ENCODE measurements at places on chromosomes 12 and 14.

DNA sequence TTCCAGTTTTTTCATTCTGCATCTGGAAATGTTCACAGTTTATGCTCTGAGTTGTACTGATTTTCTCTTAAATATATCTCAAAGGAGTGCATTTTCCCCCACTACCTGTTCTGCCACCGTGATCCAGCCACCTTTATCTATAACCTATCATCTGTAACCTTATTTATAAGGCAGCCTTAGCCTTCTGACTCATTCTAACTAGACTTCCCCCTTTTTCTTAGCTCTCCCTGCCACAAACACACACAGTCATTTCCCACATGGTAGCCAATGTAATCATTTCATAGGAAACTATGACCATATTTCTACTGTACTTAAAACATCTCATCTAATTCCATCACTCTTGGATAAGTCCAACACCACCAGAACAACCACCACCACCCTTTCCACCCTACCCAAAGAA, 10.8 kb upstream of the GYS2 start:
- DNase-seq = no peak

- no peak for DNase-seq
Observed at GRCh38 chr12:112017041-112017440, 3.8 kb downstream of the ERP29 start.

- DNase-seq = no peak
Observed at GRCh38 chr14:67762051-67762450, 54.3 kb downstream of the ZFYVE26 start.

GRCh38 chr12:15563663-15564062, 225.5 kb downstream of the EPS8 start:
- no peak for DNase-seq

DNA sequence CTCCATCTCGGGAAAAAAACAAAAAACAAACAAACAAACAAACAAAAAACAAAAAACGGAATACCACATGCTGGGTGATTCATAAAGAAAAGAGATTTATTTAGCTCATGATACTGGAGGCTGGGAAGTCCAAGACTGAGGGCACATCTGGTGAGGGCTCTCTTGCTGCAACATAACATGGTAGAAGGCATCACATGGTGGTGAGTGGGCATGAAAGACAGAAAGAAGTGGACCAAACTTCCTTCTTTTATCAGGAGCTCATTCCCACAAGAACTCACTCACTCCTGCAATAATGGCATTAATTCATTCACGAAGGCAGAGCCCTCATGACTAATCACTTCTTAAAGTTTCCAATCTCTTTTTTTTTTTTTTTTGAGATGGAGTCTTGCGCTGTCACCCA, 8.0 kb upstream of the LGMN start:
- no peak for DNase-seq

GRCh38 chr12:103547376-103547775, 39.7 kb upstream of the STAB2 start:
- no peak for DNase-seq

DNA sequence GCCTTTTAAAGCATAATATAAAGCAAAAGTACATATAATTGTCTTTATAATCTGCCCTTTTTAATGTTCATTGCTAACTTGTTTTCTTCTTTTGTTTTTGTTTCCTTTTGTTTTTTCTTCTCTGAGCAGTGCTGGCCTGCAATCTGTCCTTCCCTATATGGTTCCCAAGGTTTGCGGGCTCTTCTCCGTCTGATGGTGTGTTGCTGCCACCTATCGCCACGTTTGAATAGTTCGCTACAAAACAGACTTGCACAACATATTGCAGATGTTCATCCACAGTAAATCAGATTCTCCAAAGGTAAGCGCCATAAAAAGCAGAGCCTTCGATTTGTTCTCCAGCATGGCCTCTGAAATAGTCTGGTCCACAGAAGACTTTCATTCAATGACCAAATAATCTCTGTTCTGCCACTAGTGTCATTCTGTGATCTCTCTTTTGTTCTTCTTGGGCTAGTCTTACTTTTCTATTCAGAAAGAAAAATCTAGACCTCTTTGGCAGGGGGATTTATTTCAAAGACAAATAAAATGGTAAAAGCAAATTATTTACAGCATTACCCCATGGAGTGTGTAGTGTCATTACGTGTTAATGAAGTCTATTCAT, 33.5 kb downstream of the C12orf50 start:
- DNase-seq = peak; percentile 66

- no peak for DNase-seq
Observed at GRCh38 chr14:69673104-69673503, 61.7 kb downstream of the SUSD6 start.

DNA sequence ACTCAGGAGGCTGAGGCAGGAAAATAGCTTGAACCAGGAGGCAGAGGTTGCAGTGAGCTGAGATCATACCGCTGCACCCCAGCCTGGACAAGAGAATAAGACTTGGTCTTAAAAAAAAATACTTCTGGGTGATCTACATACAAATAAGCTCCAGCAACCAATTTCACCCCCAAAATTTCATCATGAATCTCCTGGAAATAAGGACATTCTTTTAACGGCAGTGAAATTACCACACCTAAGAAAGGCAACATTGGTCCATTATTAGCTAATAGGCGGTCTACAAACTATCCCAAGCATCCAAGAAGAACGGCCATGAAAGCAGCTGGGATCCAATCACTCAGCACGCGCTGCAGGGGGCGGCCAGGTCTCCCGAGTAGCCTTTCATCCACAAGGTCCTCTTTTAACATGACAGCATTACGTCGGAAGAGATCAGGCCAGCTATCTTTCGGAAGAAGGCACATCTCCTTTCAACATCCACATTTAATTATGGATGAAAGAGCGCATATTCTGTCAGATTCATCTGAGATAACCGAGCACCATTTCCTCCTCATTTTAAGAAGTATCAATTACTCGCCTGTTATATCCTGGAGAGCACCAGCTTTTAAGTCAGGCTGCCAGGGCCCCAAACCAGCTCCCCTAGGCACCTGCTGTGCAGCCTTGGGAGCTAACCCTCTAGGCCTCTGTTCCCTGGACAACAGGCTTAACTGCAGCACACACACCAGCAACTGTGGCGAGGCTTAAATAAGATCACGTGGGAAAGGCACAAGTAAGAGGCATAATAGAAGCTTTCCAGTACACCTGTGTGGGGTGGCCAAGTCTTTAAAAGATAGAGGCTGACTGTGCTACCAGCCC, 4.2 kb downstream of the SLC15A4 start:
- no peak for DNase-seq

GRCh38 chr12:12004524-12004923, 66.2 kb upstream of the BCL2L14 start:
- no peak for DNase-seq

GRCh38 chr12:46659032-46659650, 166.7 kb downstream of the SLC38A4 start:
- no peak for DNase-seq

GRCh38 chr14:21937996-21938395, 264.4 kb upstream of the OR4E1 start:
- no peak for DNase-seq

DNA sequence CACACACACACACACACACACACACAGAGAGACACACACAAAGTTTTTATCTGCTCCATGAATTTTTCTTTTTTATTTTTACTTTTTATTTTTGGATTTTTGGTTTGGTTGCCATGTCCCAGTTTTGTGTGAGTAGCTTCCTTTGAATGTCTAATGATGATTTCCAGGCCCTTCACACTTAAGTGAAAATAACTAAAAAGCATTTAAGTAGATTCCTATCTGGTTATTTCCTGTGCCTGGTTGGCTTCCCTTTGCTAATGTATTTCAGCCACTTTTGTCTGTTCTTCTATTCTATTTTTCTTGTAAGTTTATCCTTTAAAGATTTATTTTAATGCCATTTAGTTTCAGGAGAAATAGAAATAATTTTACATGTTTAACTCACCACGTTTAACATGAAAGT, 755.4 kb downstream of the SLC6A15 start:
- DNase-seq = no peak

DNA sequence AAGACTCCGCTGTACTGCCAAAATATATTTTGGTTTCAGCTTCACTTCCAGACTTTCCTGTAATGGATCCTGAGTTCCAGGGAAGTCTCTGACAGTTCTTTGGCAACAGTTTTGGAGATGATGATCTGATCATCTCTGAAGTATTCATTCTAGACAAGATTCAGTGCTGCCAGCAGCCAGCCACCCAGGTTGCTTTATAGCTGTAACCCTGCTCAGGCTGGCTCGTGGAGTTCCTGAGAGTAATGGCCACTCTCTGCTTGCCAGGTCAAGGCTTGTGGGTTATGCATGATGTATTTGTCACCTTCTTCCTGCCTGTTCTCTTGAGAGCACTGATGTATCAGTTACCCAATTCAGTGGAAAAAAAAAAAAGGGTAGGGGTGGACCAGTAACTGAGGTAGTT, 124.3 kb downstream of the PPHLN1 start:
- no peak for DNase-seq
